ENCODE measurements at places on chromosomes 2 and 18.

DNA sequence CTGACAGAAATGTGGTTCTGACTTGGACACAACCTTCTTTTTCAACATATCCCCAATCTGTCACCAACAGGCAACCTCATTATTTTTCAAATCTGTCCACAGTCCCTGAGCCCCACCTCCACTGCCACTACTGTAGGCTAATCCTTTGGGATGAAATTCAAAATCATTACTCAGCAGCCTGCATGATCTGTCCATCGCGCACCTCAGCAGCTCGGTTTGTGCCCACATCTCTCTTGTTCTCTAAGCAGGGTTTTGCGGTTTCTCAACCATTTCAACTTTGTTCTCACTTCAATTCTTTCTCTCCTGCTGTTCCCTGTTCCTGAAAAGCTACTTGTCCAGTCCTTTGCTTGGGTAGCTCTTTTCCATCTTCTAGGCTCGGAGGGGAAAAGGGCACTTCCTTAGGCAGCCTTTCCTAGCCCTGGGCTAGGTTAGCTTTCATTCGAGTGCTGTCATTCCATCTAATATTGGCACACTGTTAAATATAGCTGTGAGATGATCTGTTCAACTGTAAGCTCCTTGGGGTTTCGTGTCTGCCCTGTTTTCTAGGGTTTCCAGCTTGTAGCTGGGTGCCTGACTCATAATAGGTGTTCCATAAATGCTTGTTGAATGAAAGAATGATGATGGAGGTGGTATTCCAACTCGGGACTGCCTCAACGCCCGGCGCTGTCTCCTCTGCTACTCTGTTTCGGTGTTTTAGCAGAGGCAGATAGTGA is 653 bp upstream of the ANKAR start:
- no peak for DNase-seq

DNA sequence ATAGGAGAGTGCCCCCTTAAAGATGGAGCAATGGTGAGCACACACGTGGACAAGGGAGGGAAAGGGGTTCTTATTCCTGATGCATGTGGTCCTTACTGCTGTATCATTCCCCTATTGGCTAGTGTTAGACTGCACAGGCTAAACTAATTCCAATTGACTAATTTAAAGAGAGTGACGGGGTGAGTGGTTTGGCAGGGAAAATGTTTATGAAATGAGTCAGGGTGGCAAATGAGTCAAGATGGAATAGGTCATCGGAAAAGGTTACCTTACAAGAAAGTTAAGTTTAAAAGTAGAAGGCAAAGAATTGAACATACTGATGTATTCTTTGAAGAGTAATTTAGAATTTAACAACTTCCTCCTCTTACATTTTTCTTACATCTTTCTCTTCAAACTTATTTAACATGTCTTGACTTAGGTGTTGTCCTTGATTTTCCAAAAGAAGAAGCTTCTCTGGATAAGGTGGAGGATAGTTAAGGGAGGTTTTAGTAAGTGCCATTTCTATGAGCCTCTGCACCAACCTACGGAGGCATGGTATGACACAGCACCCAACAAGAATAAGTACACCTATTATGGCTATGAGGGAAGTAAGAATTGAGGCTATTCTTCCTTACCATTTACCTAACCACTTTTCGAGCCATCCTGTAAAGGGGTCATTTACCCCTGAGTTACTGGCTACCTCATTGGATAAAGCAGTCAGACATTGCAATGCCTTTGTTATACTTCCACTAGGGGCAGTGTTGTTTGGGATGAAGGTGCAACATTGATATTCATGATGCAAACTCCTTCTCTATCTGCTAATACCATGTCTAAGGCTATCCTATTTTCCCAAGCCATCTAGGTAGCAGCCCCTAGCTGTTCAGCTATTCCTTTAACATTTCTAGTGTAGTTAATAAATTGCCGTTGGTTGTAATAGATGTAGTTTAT is 1345.8 kb upstream of the LRRTM1 start:
- DNase-seq, result no peak

GRCh38 chr2:126784621-126785020 is 114.1 kb upstream of the TEX51 start:
- no peak for DNase-seq

- DNase-seq, result no peak
These were observed 4.3 kb downstream of the GPR35 start for GRCh38 chr2:240629619-240629967.

- DNase-seq, result no peak
These were observed 68.6 kb downstream of the METTL8 start for GRCh38 chr2:171365232-171365631.

GRCh38 chr2:1816414-1816911 is 72.1 kb upstream of the PXDN start:
- DNase-seq, result no peak

DNA sequence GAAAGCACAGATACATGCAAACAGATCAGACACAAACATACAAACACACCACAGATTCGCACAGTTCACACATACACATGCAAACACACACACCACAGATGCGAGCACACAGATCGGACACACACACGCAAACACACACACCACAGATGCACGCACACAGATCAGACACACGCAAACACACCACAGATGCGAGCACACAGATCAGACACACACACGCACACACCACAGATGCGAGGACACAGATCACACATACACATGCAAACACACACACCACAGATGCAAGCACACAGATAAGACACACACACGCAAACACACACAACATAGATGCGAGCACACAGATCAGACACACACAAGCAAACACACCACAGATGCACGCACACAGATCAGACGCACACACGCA is 149.0 kb downstream of the PXDN start:
- DNase-seq, result no peak

DNA sequence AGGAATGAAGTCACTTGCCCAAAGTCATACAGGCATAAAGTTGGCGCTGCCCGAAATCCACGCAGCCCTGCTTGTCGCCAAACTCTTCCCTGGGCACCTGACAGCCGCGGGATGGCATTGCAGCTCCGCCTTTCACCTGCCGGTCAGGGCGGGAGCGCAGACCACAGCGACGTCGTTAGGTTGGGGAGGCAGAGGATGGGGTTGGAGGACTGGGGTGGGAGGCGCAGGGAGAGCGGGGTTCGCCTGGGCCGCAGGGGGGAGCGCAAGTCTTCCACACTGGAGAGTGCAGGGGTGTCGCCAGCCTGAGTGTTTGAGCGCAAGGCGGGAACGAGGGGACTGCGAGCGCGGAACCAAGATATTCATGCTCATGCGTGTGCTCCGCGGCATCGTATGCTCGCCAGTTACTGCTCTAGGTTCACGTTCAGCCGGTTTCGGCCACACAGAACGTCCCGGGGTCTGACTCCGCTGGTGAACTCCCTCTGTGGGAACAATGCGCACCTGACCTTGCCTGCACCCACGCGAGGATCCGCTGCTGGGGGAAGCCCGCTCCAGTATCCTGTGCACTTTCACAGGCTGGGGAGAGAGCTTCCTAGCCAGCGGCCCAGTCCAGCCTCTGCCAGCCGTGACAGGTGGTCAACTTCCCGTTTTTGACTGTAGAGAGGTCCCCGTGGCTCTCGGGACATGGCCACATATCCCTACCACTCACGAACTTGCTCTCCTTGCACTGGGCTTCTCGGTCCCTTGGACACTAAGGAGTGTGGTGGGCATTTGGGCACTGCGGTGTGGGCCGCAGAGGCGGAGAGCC is 767 bp upstream of the NPPC start:
- DNase-seq, result no peak

GRCh38 chr2:30287857-30288513 is 56.7 kb downstream of the LBH start:
- no peak for DNase-seq

DNA sequence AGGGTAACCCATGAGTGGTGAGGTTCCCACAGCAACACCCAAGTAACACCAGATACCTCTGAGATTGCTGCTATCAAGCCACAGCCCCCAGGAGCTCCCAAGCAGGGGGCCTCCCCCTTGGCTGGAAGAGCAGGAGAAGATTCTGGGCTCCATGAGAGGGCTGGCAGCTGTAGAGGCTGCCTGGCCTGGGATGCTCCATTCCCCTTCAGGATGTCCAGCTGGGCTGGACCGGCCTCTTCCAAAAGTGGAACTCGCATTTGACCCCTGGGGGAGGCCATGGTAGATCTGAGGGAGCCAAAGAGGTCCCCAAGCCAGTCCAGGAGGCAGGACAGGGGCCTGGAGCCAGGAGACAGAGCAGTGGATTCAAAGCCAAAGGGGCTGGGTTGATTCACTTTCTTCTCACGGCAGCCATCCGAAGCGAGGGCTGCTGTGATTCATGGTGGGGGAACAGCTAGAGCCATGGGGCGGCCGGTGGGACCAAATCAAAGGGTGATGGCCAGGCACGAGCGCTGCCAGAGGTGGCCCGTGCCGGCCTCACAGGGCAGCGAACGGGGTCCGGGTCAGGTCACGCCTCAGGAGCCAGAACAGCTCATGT is 95.3 kb upstream of the ID2 start:
- DNase-seq, result no peak

- DNase-seq, result no peak
These were observed 48.1 kb downstream of the MERTK start for GRCh38 chr2:111946294-111947114.
